K562 (cell line): ENCODE measurements at places on chromosomes 4 and X. TPM values are rescaled to one million over a fixed set of nuclear protein-coding genes. Genes with fewer than 3 reads are reported as not detected.

The TCEAL7 gene
- total RNA-seq = 0.13 TPM in 1 of 2 replicates, not detected in the other

The CCNA2 gene
- total RNA-seq = 147 TPM in 2 replicates

The FMR1NB gene
- 3.5 and 3.8 TPM in 2 replicates for total RNA-seq

The BEND4 gene
- 0.13 TPM in 1 of 2 replicates, not detected in the other for total RNA-seq

The DOCK11 gene
- 56.8 and 58.5 TPM in 2 replicates for total RNA-seq

The DSPP gene
- not detected in 2 replicates for total RNA-seq

The ZNF157 gene
- not detected in 2 replicates for total RNA-seq

The TMEM31 gene
- not detected in 2 replicates for total RNA-seq

The NEUROG2 gene
- 0.07 TPM in 1 of 2 replicates, not detected in the other for total RNA-seq

The CYBB gene
- total RNA-seq = 0.87 and 0.91 TPM in 2 replicates

The TIGD4 gene
- 0.11 and 0.25 TPM in 2 replicates for total RNA-seq

The COL25A1 gene
- 0.40 and 0.58 TPM in 2 replicates for total RNA-seq
